ENCODE measurements at places on chromosomes 5 and 9.

- no peak for DNase-seq
These were observed 67.4 kb upstream of the TBC1D9B start for GRCh38 chr5:179974946-179975712.

GRCh38 chr9:95864852-95865580 lies 10.5 kb upstream of the ERCC6L2 start:
- DNase-seq: no peak

- DNase-seq: no peak
These were observed 516.1 kb downstream of the ANXA1 start for GRCh38 chr9:73667749-73668148.

DNA sequence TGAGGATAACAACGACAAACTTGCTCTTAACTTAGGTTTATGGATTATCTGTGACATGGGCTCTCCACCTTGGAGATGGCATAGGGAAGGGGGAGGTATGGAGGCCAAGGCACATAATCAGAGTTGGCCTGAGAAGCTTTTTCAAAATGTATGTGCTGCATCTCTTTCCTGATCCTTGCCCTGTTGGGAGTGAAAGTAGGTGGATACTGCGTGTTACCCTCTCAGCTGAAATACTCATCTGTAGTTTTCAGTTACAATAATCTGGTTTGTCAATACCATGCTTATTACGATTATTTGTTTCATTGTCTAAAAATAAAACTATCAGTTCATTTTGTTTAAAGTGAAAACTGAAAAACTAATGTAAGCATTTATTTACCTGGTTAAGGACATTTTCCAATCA lies 86.7 kb downstream of the SLC44A1 start:
- DNase-seq: no peak

- no peak for DNase-seq
These were observed 2.0 kb upstream of the ADAMTS6 start for GRCh38 chr5:65483546-65484346.

- DNase-seq: no peak
These were observed 25.9 kb downstream of the SELENOP start for GRCh38 chr5:42785756-42786155.

GRCh38 chr9:70874451-70874850 lies 247.0 kb downstream of the TRPM3 start:
- DNase-seq: no peak

- no peak for DNase-seq
These were observed 3.0 kb downstream of the FRRS1L start for GRCh38 chr9:109164042-109164441.

DNA sequence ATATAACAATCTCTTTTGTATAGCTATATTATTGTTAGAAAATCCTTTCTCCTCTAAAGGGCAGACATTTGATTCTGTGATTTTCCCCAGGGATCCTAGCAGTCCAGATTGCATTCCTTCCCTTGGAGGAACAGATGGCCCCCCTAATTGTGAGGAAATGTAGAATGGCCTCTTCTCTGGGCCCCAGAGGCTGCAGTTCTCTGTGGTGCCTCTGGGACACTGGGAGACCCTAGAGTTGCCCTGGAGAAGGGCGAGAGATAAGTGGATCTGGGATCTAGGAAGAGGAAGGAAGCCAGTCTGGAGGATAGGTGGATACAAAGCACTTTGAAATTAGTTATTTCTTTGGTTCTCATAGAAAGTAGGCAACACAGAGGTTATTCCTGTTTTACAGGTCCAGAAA lies 1.9 kb upstream of the HINT2 start:
- no peak for DNase-seq

GRCh38 chr9:108672475-108673190 lies 183.2 kb downstream of the ACTL7B start:
- DNase-seq: no peak

GRCh38 chr9:132769906-132770769 lies 99.9 kb downstream of the GTF3C4 start:
- DNase-seq: peak; percentile 43

DNA sequence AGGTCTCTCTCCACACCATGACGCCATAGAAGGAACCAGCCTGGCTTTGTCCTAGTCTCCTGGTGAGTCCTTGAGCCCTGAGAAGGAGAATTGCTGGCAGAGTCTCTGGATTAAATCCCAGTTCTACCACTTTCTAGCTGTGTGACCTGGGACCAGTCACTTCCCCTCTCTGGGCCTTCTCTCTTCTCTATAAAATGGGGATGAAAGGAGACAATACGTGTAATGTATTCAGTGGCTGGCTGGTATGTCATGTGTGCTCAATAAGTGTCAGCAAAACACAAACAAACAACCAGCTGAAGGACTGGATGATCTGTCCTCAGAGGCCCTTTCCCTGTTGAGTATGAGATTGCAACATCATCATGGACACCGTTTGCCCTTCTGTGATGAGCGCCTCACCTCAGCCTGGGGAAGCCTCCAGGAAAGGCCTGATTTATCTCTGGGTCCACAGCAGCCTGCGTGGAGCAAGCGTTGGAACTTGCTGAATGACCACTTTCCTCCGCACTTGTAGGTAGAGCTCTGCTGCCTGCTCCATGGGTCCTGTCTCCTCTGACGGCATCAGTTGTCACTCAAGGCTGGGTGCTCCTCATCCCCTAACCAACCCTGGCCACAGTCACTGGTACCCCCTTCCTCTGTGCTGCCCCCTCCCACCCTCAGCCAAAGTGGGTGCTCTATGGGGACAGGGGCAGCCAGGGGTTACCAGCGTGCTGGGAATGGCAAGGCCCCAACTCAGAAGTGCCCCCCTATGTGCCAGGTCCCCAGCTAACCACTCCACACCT lies 3.6 kb upstream of the NR5A1 start:
- DNase-seq: no peak

GRCh38 chr5:167783145-167783817 lies 508.2 kb upstream of the WWC1 start:
- DNase-seq: no peak

DNA sequence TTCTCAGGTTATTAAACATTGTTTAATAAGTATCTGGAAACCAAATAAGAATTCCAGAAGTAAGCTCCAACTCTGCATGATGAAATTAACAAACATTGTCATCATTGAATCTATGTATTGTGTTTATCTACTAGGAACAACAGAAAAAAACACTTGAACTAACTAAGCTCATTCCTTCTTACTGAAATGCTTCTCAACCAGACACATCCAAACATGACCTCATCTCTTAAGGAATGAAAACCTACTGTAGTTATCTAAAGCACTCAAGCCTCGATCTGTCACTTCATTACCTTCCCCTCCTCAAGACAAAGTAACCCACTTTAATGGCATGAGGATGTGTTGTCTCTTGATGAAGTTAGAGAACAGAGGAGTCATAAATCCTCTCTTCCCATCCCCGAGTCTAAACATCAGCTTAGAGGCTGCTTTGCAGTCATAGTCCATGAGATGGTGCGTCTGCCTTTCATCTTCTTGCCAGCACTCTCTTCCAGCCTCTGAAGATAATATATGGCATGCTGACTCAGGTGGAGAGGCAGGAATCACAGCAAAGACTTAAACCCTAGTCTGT lies 86.5 kb downstream of the CEMIP2 start:
- DNase-seq: no peak

DNA sequence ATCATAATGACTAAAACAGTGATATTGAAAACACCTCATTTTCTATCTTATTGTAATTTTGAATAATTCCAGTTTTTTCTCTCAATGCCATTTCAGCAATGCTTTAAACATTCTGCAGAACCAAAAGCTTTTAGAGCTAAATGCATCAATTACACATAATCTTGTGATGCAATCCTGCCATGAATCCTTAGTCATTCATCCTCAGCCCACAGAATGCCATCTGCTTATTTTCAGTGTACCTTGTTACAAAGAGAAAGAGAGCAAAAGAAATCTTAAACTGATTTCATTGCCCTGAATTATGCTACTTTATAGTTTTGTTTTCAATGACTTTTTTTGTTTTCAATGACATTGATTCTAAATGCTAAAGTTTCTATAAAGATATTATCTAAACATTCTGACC lies 1234.8 kb upstream of the C9orf72 start:
- DNase-seq: no peak

GRCh38 chr5:108672639-108673038 lies 75.1 kb upstream of the FER start:
- no peak for DNase-seq

DNA sequence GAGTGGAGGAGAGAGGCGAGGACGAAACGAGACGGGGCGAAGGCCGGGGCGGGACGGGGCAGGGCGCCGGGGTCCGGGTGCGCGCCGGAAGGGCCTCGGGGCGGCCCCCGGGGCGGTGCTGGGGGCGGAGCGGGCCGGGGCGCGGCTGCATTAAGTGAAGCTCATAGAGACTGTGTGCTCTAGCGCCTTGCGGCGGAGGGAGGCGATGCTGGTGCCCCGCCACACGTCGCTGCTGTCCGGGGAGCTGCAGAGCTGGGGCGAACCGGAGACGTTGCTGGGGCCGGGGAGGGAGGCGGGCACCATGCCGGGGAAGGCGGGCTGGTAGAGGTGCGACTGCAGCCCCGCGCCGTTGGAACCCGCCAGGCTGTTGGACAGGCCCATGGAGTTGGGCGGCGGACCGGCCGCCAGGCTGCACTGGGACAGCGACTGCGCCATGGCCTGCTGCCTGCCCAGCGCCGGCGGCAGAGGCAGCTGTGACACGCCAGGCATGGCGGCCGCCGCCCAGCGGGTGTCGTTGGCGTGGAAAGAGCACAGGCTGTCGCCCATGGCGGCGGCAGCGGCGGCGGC lies 8.3 kb downstream of the OTP start:
- no peak for DNase-seq

GRCh38 chr9:134742822-134743535 lies 101.4 kb downstream of the COL5A1 start:
- DNase-seq: no peak

- no peak for DNase-seq
These were observed 108.6 kb downstream of the PHF2 start for GRCh38 chr9:93684806-93685543.

DNA sequence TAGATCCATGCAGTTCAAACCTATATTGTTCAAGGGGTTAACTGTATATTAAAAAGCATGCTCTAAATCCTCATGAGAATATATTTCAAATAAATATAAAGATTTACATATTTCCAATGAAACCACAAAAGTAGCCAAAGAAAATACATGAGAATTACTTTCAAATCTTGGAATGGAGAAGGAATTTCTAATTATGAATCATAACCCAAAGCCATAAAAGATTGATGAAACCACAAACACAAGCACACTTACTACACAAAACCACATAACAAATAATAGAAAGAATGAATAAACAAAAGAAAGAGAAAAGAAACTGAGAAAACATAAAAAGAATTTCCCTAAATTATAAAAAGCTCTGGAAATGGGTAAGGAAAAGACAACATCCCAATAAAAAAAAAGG lies 16.0 kb downstream of the ERP44 start:
- no peak for DNase-seq

- no peak for DNase-seq
These were observed 303.8 kb upstream of the WWC1 start for GRCh38 chr5:167987490-167988280.

DNA sequence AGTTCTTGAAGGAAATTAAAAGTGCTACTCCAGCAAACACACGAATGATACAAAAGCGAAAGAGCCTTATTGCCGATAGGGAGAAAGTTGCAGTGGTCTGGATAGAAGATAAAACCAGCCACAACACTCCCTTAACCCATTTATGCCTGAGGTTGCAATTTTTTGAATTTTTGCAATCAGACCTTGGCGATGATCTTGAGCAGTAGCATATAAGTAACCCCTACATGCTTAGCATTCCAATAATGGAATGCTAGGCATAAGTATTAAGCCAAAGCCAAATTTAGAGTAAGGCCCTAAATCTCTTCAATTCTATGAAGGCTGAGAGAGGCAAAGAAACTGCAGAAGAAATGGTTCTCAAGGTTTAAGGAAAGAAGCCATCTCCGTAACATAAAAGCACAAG lies 153.5 kb downstream of the SLC28A3 start:
- no peak for DNase-seq

Data from stimulated activated CD8-positive, alpha-beta memory T cell treated with anti-CD3 and anti-CD28 coated beads, Interleukin-2, amount 100 ng/mL, for 48 hours (primary cell).